Stimulated activated CD4-positive, alpha-beta T cell treated with anti-CD3 and anti-CD28 coated beads, TNF-alpha, amount 100 ng/mL, for 24 hours (primary cell): ENCODE measurements at places on chromosomes 5 and 9.

- DNase-seq, result no peak
Measured at GRCh38 chr5:90983711-90984124, 399.4 kb downstream of the ARRDC3 start.

DNA sequence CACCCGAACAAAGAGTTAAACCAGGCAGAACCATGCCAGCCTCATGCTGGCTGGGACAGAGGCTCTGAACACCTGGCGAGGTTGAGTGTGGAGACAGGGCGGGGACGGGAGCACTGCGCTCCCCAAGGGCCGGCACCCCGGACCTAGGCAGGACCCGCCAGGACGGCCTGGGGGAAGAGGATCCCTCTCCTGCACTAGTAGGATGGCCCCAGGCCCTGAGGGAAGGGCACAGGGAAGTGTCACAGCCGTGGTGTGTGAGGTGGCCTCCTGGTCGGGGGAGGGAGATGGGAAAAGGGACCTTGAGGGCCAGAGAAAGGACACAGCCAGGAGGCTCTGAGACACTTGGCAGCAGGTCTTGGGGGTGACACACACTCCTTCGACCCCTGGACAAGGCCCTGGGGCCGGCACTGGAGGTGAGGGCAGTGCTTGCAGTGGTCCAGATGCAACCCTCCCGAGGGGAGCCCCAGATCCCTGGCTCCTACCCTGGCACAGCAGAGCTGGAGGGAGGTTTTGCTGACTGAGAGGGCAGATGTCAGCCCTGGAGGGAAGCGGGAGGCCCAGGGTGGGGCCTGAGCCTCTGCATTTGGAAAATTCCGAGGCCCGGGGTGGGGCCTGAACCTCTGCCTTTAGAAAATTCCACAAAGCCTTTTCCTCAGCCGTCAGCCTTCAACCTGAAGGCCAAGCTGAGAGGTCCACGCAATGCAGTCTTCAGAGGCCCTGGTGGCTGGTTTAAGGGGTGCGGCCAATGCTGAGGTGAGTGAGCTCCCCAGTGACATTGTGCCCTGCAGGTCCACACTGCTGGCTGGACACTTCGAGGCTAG lies 24.8 kb upstream of the TERT start:
- DNase-seq, result no peak

GRCh38 chr5:75734913-75735789 lies 17.9 kb upstream of the POC5 start:
- DNase-seq, result peak; percentile 12

DNA sequence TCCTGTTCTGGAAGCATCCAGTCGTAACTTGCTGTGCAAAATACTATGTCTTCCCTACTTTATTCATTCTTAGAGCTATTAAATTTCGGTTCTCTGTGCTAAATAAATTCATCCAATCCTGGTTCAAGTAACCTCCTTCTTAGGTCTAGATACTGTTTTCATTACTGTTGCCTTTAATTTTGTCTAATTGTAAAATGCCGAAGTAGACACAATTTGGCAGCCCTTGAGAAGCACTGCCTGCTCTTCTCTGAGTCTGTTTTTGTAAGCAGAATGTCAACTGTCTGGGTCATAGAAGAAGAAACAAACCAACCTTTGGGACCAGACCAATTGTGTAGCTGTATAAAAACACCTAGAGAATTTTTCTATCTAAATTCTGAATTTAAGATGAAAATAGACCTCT lies 249.3 kb downstream of the PJA2 start:
- DNase-seq, result no peak

DNA sequence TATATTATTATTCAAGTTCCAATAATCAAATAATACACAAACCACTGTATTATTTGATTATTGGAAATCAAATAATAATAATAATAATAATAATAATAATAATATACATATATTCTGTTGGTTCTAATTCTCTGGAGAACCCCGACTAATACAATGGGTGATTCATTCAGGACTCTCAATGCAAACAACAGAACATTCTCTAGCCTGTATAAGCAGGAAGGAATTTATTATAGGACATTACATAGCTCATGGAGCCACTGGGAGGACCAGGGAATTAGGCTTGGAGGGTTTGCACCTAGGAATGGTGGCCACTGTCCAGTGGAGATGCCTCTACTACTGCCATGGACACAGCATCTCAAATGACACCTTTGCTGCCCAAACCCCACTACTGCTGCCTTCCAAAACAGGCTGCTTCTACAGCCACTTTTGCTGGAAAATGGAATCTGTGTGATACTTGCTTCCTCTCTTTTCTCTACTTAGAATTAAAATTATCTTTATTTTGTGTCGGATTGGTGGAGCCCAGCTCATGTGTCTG lies 25.9 kb downstream of the PTGS1 start:
- DNase-seq, result no peak

- DNase-seq, result no peak
Measured at GRCh38 chr5:620152-620551, 8.0 kb downstream of the CEP72 start.

GRCh38 chr5:142941245-142941644 lies 171.1 kb downstream of the ARHGAP26 start:
- no peak for DNase-seq

GRCh38 chr5:160494451-160494850 lies 72.8 kb downstream of the PTTG1 start:
- DNase-seq, result no peak

GRCh38 chr9:115651461-115651860 lies 502.1 kb upstream of the PAPPA start:
- no peak for DNase-seq

DNA sequence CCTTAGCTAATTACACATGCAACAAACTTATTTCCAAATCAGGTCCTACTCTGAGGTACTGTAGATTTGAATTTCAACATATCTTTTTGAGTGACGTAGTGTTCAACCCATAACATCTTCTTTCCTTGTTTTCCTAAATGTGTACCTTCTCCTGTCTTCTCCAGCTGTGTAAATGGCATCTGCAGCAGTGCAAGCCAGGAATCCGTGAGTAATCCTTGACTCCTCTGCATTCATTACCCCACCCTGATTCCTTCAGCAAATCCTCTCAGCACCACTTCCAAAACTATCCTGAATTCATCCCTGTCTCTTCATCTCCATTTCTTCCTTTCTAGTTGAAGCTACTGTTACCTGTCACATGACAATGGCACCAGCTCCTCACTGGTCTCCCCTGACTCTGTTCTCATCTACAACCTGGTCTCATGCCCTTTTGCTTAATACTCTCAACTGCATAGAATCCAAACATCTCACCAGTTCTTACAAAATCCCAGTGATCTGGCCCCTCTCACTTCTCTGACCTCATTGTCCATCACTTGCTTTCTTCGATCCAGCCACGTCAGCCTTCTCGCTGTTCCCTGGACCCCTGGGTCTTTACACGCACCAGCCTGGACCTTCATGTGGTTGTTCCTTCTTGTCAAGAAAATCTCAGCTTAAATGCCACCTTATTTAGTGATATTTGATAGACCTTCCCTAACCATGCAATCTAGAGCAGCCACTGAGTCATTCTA lies 14.6 kb upstream of the TRAF1 start:
- DNase-seq, result no peak

DNA sequence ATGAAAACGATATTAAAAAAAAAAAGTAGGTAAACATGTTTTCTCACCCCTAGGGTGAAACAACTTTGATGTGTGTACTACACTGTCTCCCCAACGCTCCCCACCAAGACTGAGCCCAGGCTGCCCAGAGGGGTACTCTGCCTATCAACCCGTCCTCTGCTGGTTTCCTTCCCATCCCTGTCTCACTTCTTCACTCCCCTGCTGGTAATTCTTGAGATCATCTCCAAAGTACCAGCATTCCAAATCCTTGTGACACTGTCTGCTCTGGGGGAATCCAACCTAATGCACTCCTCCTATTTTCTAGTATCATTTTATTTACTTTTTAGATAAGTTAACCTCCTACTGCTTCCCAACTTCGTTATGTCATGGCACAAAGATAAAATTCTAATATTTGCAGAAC lies 6.3 kb upstream of the APTX start:
- DNase-seq, result no peak

DNA sequence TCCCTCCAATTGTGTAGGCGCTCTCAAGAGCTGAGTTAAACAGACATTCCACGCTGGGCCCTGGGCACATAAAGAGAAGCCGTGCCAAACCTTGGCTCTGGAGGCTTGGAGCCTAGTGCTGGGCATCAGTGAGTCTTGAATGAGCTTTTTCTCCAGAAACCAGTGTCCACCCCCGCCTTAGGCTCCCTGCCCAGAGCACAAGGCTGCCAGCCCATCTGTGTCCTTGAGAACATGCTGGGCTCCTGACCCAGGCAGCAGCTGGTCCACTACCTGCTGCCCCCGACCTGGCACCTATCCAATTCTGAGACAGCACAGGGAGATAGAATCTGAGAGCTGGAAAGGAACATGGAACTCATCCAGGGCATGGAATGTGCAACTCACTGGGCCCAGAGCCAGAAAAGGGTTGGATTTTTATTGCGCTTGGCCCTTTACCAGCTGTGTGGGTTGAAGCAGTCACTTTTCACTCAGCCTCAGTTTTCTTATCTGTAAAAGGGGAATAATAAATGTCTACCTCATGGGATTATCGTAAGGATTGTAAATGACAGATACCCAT lies 92.4 kb upstream of the CPLX2 start:
- DNase-seq, result no peak

- DNase-seq, result no peak
Measured at GRCh38 chr5:96226941-96227552, 206.0 kb downstream of the PCSK1 start.
